Uterus (tissue), 4 donors: ENCODE measurements at places on chromosomes 12 and 14. TPM values are rescaled to one million over a fixed set of nuclear protein-coding genes. Genes with fewer than 3 reads are reported as not detected.

DNA sequence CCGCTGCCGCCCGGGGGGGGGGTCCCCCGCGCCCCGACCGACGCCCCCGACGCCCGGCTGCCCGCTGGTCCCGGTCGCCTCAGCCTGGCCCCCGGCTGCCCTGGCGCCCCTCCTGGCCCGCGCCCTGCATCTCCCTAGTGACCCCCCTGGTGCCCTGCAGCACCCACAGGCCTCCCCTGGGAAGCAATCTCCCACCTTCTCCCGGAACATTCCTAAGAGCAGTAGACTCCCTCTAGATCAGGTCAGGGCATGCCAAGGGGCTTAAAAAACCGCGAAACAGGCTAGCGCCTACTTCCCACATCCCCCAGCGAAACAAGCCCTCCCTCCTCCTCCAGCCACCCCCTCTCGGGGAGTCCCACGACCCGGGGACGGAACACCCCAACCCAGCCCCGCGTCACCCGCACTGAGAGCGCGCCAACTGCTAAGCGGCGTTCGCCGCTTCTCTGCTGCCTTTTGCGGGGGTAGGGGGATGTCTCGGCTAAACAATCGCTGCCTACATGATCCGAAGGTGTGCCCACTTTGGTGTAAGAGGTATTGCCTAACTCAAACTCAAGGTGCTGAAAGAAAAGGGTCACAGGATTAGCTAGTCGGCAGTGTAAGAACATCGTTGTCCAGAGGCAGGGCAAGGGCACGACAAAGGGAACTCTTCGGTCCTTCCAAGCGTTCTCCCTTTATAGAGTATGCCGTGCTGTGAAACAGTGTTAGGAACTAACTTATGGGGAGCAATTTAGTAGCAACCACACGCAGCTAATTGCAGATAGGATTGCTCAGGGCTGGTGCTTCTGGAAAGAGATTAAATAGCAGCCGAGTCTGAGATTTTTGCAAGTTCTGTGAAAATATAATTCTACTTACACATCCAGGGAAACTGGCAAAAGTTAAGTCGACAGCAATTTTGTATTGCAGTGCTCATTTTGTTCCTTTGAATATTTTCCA is 619 bp upstream of the NTN4 start:
- no peaks in the 10 kb centered on the region for H3K4me1 ChIP-seq
- no peaks in the 10 kb centered on the region for H3K36me3 ChIP-seq
- no peaks in the 10 kb centered on the region for H3K27me3 ChIP-seq
- H3K4me3 ChIP-seq, result peak overlapping the region; percentile 69

Gene GLT1D1
- total RNA-seq, result 2.9 TPM

DNA sequence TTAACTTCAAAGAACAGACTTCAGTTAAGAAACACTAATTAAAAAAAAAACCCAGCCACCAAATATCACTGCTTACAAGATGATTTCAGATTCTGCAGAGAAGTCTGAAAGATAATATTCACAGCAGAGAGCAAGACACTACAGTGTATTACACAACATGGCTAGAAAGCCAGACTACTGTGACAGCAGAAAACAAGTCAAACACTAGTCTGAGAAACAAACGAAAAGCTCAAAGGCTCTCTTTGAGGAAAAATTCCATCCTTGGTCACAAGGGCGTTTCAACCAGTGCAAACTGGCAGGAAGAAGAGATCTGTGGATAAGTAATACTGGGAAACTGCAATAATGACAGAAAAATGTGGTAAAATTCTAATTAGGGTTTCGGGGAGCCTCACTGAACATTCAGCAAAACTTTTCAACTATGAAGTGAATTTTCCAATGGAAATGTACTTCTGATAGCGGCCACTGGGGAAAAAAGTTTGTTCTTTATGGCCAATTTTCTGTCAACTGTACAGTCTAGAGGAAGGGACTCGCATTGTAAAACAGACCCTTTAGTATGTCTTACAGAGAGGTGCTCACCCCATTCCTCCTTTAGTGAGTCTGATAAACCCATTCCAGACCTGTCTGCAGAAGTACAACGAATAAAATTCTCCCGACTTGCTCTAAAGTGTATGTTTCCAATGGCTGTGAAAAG is 50.4 kb downstream of the ACADS start:
- no peaks in the 10 kb centered on the region for H3K27me3 ChIP-seq
- H3K27ac ChIP-seq, result no peak overlapping the region
- DNase-seq, result no peak
- no peaks in the 10 kb centered on the region for H3K4me1 ChIP-seq
- no peak overlapping the region for H3K4me3 ChIP-seq

Gene B4GALNT1
- 14.1 TPM for total RNA-seq

Gene TAS2R46
- total RNA-seq, result 5.5 TPM

Gene FBXW8
- total RNA-seq, result 5.9 TPM

DNA sequence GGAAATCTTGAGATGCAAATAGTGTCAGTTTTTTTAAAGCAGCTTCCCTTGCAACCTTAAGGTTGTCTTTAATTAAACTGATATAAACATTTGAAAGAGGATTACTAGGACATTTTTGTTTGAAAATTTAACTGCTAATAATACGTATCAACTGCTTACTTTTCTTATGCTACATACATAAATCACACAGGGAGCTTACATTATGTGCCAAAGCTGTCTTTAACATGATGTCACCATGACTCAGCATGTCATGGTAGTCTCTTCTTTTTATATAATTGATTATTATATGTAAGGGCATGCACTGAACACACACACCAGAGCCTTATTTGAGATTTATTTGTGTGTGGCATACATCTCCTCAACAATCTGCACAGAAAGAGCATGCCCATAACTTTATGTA is 63.0 kb upstream of the PTHLH start:
- H3K4me3 ChIP-seq, result no peak overlapping the region
- no peak overlapping the region for H3K27ac ChIP-seq
- H3K4me1 ChIP-seq, result no peaks in the 10 kb centered on the region
- no peaks in the 10 kb centered on the region for H3K36me3 ChIP-seq
- DNase-seq, result no peak
- H3K27me3 ChIP-seq, result no peaks in the 10 kb centered on the region

DNA sequence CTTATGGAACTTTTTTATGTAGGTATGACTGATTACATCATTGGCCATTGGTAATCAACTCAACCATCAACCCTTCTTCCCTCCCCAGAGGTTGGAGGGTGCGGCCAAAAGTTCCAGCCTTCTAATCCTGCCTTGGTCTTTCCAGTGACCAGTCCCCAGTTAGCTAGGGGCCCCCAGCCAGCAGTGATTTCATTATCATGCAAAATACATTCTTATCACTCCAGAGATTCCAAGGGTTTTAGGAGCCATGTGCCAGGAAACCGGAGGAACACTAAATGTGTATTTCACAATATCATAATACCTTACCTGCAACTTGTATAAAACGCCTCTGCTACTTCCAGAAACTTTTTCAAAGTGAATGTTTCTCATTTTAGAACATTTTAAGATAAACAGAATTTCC is 181.5 kb upstream of the PELI2 start:
- no peaks in the 10 kb centered on the region for H3K4me1 ChIP-seq
- H3K4me3 ChIP-seq, result no peak overlapping the region
- H3K27me3 ChIP-seq, result no peaks in the 10 kb centered on the region
- no peak overlapping the region for H3K27ac ChIP-seq
- no peaks in the 10 kb centered on the region for H3K36me3 ChIP-seq

- peak overlapping the region; percentile 31 for H3K27ac ChIP-seq
- H3K36me3 ChIP-seq, result no peaks in the 10 kb centered on the region
- H3K27me3 ChIP-seq, result no peaks in the 10 kb centered on the region
- H3K4me3 ChIP-seq, result no peak overlapping the region
- DNase-seq, result no peak
- peaks cover 46% of the 10 kb centered on the region for H3K4me1 ChIP-seq
Measured at GRCh38 chr14:104694991-104695659, 5.7 kb downstream of the INF2 start.

Gene RPGRIP1
- not detected for total RNA-seq

Gene BBS10
- total RNA-seq, result 6.9 TPM

GRCh38 chr12:108181095-108181454 is 52.0 kb downstream of the WSCD2 start:
- no peaks in the 10 kb centered on the region for H3K36me3 ChIP-seq
- no peak overlapping the region for H3K4me3 ChIP-seq
- peak overlapping the region; percentile 34 for H3K27ac ChIP-seq
- no peaks in the 10 kb centered on the region for H3K27me3 ChIP-seq
- DNase-seq, result peak; percentile 37

DNA sequence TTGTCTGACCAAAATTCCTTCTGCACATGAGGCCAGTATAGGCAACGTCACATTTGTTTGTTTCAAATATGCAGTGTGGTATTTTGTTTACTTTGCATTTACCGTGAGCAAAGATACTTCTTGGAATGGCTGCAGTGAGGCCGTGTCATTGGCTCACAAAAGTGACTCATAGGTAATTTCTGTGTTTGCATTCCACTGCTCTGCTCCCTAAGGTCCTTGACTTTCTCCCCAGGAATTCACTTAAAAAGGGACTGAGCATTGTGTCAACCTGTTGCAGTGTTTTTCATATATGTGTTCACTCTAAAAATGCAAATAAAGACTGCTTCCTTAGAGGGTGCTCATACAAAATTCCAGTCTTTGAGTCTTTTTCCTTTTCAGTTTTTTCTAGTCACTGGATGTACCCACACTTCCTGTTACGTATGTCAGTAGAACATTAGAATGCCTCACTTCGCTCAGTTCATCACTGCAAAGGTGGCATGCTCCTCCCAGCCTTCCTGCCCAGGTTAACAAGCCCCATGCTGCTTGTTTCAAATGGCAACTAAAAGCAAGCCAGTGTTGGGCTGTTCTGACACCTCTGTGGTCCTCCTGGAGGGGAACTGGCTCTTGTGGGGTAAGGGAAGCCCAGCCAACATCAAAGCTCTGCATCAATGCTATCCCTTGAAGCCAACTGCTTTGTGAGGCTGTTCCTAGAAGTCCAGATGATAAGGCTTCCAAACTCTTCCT is 9.1 kb downstream of the C12orf76 start:
- no peaks in the 10 kb centered on the region for H3K36me3 ChIP-seq
- no peak overlapping the region for H3K27ac ChIP-seq
- DNase-seq, result no peak
- no peaks in the 10 kb centered on the region for H3K27me3 ChIP-seq
- no peaks in the 10 kb centered on the region for H3K4me1 ChIP-seq

GRCh38 chr12:114783089-114783618 is 99.2 kb upstream of the TBX3 start:
- H3K4me1 ChIP-seq, result no peaks in the 10 kb centered on the region
- no peak overlapping the region for H3K27ac ChIP-seq
- no peaks in the 10 kb centered on the region for H3K36me3 ChIP-seq
- no peak overlapping the region for H3K4me3 ChIP-seq
- H3K27me3 ChIP-seq, result no peaks in the 10 kb centered on the region

DNA sequence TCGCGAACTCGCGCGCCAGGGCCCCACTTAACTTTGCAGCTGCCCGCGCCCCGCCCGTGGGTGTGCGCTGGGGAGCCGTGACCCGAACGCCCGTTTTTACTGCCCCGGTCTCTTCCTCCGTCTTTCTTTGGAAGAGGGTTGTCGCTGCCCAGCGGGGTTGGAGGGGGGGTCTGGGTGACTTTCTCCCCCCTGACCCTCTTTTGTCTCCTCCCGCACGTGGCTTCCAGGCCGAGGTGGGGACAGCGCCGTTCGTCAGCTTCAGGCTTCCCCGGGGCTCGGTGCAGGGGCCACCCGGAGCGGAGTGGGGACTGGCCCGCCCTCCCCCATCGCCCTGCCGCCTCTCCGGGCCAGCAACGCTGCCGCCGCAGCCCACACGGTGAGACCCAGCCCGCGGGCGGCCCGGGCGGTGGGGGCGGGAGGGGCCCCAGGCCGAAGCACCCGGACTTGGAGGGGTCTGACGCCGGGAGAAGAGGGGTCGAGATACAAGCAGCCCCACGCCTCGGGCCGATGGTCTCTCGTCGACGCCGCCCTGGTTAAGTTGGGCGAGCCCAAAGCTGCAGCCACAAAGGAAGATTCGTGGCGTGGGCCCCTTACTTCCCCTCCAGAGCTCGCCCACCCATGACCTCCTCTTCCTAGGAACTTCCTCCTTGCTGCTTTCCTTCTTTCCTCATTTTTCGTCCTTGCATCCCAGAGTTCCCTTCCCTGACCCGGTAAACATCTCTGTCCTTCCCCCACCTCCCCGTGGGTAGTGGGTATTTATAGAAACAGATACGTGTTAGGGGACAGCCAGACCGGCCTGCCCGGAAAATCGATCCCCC is 1.2 kb downstream of the DYRK2 start:
- peak overlapping the region; percentile 97 for H3K27ac ChIP-seq
- no peaks in the 10 kb centered on the region for H3K27me3 ChIP-seq
- H3K4me3 ChIP-seq, result peak overlapping the region; percentile 94
- H3K4me1 ChIP-seq, result no peaks in the 10 kb centered on the region

Gene RD3L
- total RNA-seq, result not detected

DNA sequence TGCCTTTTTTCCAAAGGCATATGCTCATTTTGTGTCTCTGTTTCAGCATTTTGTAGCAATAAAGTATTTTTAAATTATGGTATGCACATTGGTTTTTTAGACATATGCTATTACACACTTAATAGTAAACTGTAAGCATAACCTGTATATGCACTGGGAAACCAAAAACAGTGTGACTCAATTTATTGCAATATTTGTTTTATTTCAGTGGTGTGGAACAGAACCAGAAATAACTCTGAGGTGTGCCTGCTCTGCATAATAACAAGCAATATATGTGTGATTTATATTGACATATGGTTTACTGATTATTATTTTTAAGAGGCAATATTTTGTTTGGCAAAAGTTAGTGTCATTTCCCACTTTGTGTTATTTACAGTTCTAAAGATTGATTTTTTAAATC is 126.6 kb upstream of the CPNE8 start:
- no peaks in the 10 kb centered on the region for H3K36me3 ChIP-seq
- H3K4me3 ChIP-seq, result no peak overlapping the region
- no peaks in the 10 kb centered on the region for H3K4me1 ChIP-seq
- H3K27ac ChIP-seq, result no peak overlapping the region
- no peaks in the 10 kb centered on the region for H3K27me3 ChIP-seq

GRCh38 chr14:81767266-81767995 is 233.8 kb upstream of the SEL1L start:
- no peaks in the 10 kb centered on the region for H3K4me1 ChIP-seq
- H3K27me3 ChIP-seq, result no peaks in the 10 kb centered on the region
- no peak overlapping the region for H3K27ac ChIP-seq
- no peaks in the 10 kb centered on the region for H3K36me3 ChIP-seq

GRCh38 chr14:104110491-104111209 is 25.1 kb downstream of the ASPG start:
- DNase-seq, result no peak
- H3K36me3 ChIP-seq, result no peaks in the 10 kb centered on the region
- no peaks in the 10 kb centered on the region for H3K27me3 ChIP-seq
